ENCODE measurements at places on chromosomes 4 and X.

GRCh38 chr4:76896614-76897535, 1.1 kb downstream of the SOWAHB start:
- no peak for DNase-seq

DNA sequence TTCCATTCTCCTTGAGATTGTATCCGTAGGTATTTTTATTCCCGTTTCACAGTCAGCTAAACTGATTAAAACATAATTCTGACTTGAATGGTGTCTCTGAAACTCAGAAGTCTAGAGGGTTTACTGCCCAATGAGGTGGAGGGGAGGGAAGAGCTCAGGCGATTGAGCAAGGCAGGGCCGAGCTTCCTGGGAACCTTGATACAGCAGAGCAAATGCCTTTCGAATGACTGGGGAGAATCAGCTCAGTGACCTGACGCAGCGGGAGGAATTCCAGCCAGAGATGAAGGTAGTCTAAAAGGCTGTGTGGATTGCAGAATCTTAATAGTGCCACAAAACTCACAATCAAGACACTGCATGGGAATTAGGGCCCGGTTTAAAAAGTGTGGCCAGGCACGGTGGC, 233.6 kb downstream of the EVC2 start:
- DNase-seq: no peak

DNA sequence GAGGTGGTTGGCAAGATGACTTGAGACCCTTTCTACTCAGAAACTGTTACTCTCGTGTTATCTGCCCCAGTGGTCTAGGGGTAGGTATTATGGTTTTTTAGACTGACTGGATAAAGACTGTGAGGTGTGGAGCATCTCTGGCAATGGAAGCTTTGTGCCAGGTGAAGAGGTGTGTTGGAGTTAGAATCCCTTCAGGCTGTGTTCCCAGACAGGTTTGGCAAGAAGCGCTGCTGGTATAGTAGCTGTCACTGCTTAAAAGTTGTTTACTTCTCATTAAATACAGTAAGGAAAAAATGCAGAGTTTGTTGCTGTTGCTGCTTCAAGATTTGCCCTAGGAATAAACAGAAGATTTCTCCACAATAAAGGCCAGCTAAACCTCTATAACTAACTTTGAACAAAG, 35.3 kb downstream of the AREG start:
- no peak for DNase-seq

- no peak for DNase-seq
Observed at GRCh38 chr4:184100297-184100885, 117.3 kb downstream of the ENPP6 start.

- no peak for DNase-seq
Observed at GRCh38 chr4:33940281-33940680, 2304.0 kb downstream of the ARAP2 start.

DNA sequence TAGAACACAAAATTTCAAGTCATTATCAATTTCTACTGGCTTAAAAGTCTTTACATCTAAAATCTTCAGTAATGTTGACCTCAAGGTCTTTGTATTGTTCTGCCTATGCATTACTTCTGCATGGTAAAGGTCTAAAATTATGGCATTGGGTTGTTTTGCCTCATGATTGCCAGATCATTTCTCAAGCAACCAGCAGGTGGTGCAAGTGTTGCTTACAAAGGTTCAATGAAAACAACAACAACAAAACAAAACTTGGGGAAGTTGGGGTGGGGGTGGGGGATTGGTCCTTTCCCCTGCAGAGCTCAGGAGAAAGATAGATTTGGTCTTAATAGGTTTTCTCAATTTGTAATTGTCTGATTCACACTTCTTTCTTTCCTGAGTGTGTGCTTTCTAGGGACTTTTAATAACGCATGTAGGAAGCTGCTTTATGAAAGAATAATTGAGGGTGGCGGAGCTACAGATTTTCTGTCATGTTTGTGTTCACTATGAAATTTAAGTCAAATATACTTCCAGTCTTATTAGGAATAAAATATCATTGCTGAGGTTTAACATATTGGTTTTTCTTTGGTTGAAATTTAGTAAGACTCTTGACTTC, 145.1 kb downstream of the COL4A5 start:
- DNase-seq: no peak

- DNase-seq: no peak
Observed at GRCh38 chr4:129994715-129995114, 898.8 kb downstream of the C4orf33 start.

DNA sequence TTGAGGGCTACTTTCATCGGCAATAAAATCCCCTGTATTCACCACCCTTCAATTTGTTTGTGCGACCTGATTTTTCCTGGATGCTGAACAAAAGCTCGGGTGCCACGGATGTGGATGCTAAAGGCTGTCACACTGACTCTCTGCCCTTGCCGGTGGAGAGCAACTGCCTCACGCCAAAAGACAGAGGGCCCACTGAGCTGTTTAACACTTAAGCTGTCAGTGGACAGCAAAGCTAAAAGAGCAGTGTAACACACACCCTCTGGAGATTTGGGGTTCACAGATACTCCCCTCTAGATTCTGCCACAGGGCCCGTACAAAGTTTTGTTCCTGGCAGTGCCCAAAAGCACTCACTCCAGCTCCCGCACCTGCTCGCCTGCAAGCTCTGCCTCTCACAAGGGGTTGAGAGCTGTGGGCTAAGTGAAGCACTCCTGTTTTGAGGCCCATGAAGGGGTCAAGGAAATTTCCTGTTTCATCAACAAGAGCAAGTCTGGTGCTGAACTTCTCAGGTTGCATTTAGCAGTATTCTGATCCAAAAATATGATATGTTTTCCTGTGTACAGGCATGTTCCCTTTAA, 1571.9 kb downstream of the ADGRL3 start:
- no peak for DNase-seq

- DNase-seq: no peak
Observed at GRCh38 chr4:182187674-182188073, 55.5 kb upstream of the TENM3 start.

GRCh38 chr4:137545461-137545861, 13.2 kb upstream of the PCDH18 start:
- DNase-seq: no peak

DNA sequence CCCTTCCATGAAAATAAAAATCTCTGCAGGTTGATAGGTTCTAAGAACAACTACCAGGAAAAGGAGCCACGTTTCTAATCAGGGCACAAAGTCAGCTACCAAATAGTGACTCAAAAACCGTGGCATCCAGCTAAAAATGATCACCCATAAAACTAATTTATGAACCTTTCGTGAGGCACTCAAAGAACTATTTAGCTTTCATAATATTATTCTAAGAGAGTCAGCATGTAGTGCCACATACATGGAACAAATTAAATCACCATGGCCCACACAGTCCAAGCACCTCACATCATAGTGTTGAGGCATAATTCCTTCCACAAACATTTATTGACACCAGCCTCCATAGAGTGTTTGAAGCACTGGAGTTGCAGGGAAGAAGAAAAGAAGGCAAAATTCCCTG, 252.0 kb upstream of the PPARGC1A start:
- DNase-seq: no peak

DNA sequence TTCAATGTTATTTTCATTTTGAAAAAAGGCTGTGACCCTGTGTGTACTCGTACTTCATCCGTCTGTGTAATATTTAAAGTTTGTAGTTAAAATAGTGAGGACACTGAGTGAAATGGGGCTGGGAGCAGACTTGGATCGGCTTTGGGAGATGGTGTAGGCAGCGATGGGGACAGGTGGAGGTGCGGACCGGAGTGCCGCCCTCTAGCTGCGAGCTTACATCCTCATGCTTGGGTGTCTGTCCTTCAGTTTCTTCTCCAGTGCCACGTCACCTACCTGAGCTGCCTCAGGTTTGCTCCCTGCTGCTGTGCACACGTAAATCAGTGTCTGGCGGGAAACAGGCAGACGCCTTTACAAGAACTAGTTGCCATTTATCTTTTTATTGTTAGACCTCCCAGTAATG, 146.1 kb downstream of the GPR143 start:
- no peak for DNase-seq

DNA sequence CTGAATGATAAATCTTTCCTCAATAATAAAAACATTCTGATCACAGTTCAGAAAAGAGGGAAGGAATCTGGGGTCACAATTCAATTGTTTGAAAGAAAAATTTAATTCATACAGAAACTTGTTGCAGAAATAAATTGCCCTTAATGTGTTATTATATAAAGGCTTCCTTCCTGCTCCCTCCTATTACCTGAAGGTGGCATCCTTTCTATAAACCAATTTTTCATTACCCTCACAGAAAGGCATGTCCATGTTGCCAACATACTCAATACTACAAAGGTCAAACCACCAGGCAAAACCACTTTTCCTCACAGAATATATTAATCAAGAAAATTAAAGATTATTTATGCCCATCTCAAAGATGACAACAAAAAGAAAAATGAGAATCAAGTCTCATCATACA, 194.3 kb upstream of the CT83 start:
- DNase-seq: no peak

DNA sequence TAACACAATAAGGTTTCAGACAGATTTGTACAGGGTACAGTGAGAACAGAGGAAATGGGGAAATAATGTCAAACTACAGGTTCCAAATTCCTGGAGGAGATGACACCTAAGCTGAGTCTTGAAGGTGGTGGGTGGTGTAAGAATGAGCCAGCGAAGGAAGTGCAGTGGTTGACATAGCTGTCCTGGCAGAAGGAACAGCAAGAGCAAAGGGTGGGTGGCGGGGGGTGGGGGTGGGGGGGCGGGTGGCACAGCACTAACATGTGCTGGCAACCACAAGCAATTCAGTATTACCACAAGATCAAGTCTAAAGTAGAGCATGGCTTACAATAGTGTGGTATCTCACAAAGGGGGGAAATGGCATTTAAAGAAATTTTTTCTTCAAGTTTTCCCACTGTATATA, 13.1 kb upstream of the G3BP2 start:
- DNase-seq: no peak

DNA sequence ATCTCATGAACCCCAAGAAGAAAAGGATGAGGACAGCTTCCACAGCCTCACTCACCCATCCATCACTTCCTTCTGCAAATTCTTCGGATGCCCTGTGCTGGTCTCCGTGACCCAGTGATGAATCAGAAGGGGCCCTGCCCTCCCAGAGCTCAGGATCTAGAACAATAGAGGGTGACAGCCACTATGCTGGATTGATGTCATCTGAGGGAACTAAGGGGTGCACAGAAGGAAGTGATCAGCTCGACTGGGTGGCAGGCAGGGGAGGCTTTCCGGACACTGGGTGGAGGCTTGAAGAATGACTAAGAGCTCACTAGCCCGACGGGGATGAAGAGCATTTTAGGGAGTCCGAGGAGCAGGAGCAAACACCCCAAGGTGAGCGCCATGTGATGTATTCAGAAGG, 1.4 kb upstream of the ZNF185 start:
- no peak for DNase-seq

- no peak for DNase-seq
Observed at GRCh38 chr4:17812801-17813200, 2.0 kb downstream of the NCAPG start.

- no peak for DNase-seq
Observed at GRCh38 chr4:8778760-8779159, 92.9 kb downstream of the HMX1 start.

- no peak for DNase-seq
Observed at GRCh38 chrX:47221756-47222155, 3.3 kb downstream of the CDK16 start.

DNA sequence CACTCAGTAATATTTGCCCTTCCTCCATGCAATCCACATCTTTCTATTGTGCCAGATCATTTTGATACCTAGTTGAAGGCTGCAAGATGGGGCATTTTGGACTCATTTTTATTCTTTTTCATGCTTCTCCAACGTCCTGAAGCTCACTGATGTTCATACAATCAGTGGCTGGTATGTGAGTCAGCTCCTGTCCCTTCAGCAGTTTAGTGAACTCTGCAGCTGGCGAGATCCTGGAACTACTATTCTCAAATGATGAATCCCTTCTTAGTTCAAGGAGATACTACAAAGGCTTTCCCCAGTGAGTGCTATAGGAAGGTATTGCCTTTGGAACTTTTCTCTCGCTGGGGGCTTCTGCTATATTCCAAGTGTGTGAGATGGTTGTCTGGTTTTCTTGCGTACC, 9.6 kb upstream of the CCDC149 start:
- no peak for DNase-seq

GRCh38 chr4:101127176-101127790, 220.0 kb downstream of the PPP3CA start:
- no peak for DNase-seq

- no peak for DNase-seq
Observed at GRCh38 chr4:179110356-179110755, 1668.1 kb upstream of the AGA start.

DNA sequence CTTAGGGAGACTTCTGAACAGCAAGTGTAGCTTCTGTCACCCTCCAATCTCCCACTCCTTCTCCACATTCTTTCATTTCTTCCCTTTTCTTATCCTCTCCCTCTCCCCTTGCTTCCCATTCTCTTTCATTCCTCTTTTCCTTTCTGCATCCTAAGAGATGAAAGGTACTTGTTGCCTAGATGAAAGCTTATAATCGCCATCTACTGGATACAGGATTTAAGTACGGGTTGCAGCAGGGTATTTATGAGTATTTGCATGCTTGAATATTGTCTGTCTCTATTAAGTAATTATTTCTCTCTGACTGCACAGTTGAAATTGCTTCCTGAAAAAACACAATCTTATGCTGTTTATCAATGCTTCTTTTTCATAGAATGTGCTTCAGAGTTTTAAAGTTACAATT, 174.0 kb upstream of the TENT5D start:
- DNase-seq: no peak

- DNase-seq: no peak
Observed at GRCh38 chr4:156437666-156438065, 484.0 kb upstream of the CTSO start.

- no peak for DNase-seq
Observed at GRCh38 chrX:5163663-5164062, 1065.0 kb downstream of the NLGN4X start.

DNA sequence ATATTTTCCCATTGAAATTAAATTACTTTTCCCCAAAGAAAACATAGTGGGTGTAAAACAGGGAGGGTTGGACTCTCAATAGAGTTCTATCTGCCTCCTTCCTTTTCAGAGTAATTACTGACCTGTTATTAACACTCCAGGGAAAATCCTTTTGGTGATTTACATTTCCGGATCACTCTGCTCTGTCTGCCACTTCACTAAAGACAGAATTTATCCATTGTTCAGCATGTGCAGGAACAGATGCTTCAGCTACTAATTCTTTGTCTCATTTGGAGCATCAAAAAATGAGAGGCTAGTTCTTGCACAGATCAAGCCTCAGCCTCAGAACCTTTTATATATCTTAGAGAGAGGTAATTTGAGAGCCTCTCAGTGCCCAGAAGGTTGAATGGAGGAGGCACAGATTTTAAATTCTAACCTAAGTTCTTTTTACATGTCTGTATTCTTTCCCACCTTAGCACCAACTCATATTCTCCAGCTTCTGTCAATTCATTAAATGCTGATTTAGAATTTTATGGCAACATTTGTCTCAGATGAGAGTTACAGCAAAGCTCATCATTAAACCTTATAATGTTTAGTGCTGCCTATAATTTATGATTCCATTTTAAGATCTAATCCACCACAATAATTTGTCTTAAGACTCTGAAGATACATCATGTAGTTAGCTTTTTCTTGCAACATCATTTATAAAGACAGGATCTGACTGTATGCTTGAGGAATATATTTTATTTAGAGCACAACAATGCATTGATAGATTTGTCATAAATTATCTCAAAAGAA, 1494.4 kb downstream of the STIM2 start:
- no peak for DNase-seq

Data from muscle of arm (tissue), 14 donors.